ENCODE measurements at places on chromosomes 11 and 22.

- peaks cover 23% of the 10 kb centered on the region for H3K27me3 ChIP-seq
- no peaks in the 10 kb centered on the region for H3K36me3 ChIP-seq
- no peak overlapping the region for H3K4me3 ChIP-seq
- H3K27ac ChIP-seq: no peak overlapping the region
Measured at GRCh38 chr22:50674130-50674500, 1.5 kb downstream of the SHANK3 start.

DNA sequence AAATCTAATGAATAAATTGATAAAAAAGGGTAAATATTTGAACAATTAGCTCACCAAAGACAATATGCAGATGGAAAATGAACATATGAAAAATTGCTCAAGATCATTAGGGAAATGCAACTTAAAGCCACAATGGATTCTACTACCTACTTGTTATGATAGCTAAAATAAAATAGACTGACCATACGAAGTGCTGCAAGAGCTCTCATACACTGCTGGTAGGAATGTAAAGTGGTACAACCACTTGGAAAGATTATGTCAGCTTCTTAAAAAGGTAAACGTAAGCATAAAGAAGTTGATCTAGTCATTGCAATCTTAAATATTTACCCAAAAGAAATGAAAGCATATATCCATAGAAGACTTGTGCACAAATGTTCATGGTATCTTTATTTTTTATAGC, 504.2 kb upstream of the ARHGAP42 start:
- no peaks in the 10 kb centered on the region for H3K4me1 ChIP-seq
- no peak overlapping the region for H3K4me3 ChIP-seq
- no peaks in the 10 kb centered on the region for H3K27me3 ChIP-seq
- H3K36me3 ChIP-seq: no peaks in the 10 kb centered on the region

DNA sequence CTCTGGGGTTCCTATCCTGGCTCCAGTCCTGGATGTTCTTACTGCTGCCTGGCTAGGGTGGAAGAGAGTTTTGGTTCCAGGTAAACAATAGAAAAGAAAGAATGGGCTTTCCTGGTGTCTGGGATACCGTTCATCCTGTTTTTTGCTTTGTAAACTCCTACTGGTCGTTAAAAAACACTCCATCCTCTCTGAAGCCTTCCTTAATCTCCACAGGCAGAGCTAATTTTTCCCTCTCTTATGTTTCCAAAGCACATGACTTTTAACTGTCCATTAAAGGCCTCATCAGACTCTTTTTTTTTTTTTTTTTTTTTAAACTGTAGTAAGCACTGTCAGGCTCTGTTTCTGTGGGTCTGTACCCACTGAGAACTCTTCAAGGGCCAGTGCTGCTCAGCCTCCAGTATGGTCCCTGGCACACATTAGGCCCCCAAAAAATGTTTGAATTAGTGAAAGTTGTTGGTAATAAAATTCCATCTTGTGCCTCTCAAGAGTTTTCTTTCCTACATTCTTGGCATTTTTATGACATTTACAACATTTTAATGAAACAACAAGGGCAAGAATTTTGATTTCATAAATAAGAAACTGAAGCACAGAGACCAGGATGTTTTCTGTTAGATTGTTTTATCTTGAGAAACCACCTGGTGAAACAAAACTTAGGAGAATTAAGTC, 104.2 kb downstream of the TEAD1 start:
- no peak overlapping the region for H3K27ac ChIP-seq
- H3K36me3 ChIP-seq: no peaks in the 10 kb centered on the region
- no peak for DNase-seq
- no peak overlapping the region for H3K4me3 ChIP-seq
- no peaks in the 10 kb centered on the region for H3K27me3 ChIP-seq
- H3K4me1 ChIP-seq: no peaks in the 10 kb centered on the region

DNA sequence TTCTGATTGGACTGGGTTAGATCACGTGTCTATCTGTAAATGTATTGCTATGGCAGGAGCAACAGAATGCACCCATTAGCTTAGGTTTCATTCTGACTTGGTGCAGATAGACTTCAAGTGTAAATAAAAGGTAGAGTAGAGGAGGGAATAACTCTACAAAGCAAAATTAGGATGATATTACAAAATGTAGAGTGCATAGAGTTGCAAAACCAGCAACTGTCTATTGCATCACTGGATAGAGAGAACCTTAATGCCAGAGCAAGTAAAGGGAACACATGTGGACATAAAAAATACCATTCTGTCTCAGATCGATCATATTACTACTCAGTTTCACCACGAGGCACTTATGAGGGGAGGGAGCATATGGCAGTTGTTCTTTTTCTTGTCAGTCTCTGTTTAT, 22.0 kb upstream of the CAT start:
- no peaks in the 10 kb centered on the region for H3K27me3 ChIP-seq
- DNase-seq: no peak
- no peak overlapping the region for H3K27ac ChIP-seq

DNA sequence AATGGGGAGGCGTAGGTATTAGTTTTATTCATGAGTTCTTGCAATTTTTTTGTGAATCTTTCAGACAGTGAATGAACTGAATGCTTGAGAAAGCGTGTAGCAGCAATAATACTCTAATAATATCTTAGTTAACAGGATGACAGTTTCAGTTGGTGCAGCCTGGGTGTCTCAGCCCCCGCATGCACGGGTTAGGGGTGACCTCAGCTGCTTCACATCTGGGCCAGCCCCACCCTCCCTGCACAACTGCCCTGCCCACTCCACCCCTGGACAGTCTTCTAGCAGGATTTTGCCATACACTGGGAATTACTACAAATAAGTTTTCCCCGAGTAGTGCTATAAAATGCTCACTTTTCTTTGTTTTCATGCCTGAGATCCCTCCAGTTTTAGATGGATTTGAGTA, 83.2 kb downstream of the ST3GAL4 start:
- no peak overlapping the region for H3K27ac ChIP-seq
- H3K4me1 ChIP-seq: no peaks in the 10 kb centered on the region
- H3K36me3 ChIP-seq: no peaks in the 10 kb centered on the region
- H3K4me3 ChIP-seq: no peak overlapping the region

GRCh38 chr11:71329165-71329510, 76.8 kb upstream of the SHANK2 start:
- no peaks in the 10 kb centered on the region for H3K36me3 ChIP-seq
- no peaks in the 10 kb centered on the region for H3K27me3 ChIP-seq
- DNase-seq: no peak
- no peak overlapping the region for H3K4me3 ChIP-seq
- H3K4me1 ChIP-seq: no peaks in the 10 kb centered on the region
- no peak overlapping the region for H3K27ac ChIP-seq

- no peak overlapping the region for H3K4me3 ChIP-seq
- peak; percentile 44 for DNase-seq
- H3K36me3 ChIP-seq: no peaks in the 10 kb centered on the region
- no peaks in the 10 kb centered on the region for H3K27me3 ChIP-seq
- H3K27ac ChIP-seq: no peak overlapping the region
Measured at GRCh38 chr11:32792948-32793475, 1.4 kb downstream of the CCDC73 start.

GRCh38 chr11:115672412-115672811, 168.2 kb upstream of the CADM1 start:
- no peak overlapping the region for H3K4me3 ChIP-seq
- no peaks in the 10 kb centered on the region for H3K27me3 ChIP-seq
- H3K36me3 ChIP-seq: no peaks in the 10 kb centered on the region
- H3K27ac ChIP-seq: no peak overlapping the region
- DNase-seq: no peak

- no peak for DNase-seq
- no peaks in the 10 kb centered on the region for H3K27me3 ChIP-seq
- H3K4me1 ChIP-seq: no peaks in the 10 kb centered on the region
Measured at GRCh38 chr11:70128435-70128906, 50.4 kb downstream of the ANO1 start.

- no peaks in the 10 kb centered on the region for H3K4me1 ChIP-seq
- no peak overlapping the region for H3K4me3 ChIP-seq
- DNase-seq: no peak
- no peaks in the 10 kb centered on the region for H3K36me3 ChIP-seq
Measured at GRCh38 chr22:45422237-45422983, 8.9 kb downstream of the RIBC2 start.

- no peaks in the 10 kb centered on the region for H3K36me3 ChIP-seq
- no peak overlapping the region for H3K4me3 ChIP-seq
- H3K4me1 ChIP-seq: no peaks in the 10 kb centered on the region
- no peak overlapping the region for H3K27ac ChIP-seq
- no peak for DNase-seq
Measured at GRCh38 chr22:27641049-27641795, 160.3 kb downstream of the MN1 start.

- no peak overlapping the region for H3K27ac ChIP-seq
- DNase-seq: no peak
- peaks cover 17% of the 10 kb centered on the region for H3K4me1 ChIP-seq
- no peaks in the 10 kb centered on the region for H3K36me3 ChIP-seq
Measured at GRCh38 chr22:19951346-19951745, 9.7 kb upstream of the TXNRD2 start.

DNA sequence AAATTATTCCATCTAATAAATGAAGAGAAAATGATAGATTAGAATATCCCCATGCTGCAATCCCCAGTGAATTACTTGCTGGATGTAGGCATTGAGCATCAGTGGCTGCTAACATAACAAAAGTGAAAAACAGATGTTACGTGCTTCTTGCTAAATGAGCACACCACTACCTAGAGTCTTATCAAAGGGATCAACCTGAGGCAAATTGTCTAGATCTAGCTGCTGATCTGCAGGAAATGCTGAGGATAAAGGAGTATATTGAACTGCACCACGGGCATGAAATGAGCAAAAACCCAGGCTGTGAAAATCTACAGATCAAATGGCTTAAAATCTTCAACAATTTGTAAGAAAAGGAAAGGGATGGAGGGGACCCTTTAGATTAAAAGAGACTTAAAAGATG, 45.3 kb upstream of the SCUBE2 start:
- peaks cover 11% of the 10 kb centered on the region for H3K36me3 ChIP-seq
- H3K27ac ChIP-seq: no peak overlapping the region
- no peak overlapping the region for H3K4me3 ChIP-seq
- no peaks in the 10 kb centered on the region for H3K4me1 ChIP-seq
- no peaks in the 10 kb centered on the region for H3K27me3 ChIP-seq

- H3K27me3 ChIP-seq: no peaks in the 10 kb centered on the region
- H3K4me3 ChIP-seq: no peak overlapping the region
- no peaks in the 10 kb centered on the region for H3K4me1 ChIP-seq
- DNase-seq: no peak
- peaks cover 9% of the 10 kb centered on the region for H3K36me3 ChIP-seq
- no peak overlapping the region for H3K27ac ChIP-seq
Measured at GRCh38 chr11:4025967-4026324, 68.7 kb upstream of the RRM1 start.

DNA sequence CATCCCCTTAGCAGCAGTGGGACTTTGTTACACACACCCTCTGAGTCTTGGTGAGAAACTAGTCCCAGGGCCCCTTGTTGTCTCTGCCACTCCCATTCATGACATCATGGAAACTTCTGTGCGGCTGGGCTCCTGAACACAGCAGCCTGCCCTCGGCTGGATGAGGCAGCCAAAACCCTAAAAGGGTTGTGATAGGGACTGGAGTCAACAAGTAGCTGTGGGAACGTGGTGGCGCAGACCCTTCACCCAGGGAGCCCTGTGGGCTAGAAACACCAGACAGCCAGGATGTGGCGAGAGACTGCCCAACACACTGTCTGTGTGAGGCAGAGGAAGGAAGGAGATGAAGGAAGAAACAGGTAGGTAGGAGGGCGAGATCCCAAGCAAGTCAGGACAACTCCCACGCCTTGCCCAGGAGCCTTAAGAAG, 3.9 kb downstream of the CD3D start:
- no peaks in the 10 kb centered on the region for H3K27me3 ChIP-seq
- peak overlapping the region; percentile 87 for H3K27ac ChIP-seq
- H3K4me3 ChIP-seq: peak overlapping the region; percentile 99

GRCh38 chr11:57801183-57801485, 39.5 kb downstream of the CTNND1 start:
- H3K4me3 ChIP-seq: no peak overlapping the region
- DNase-seq: no peak
- H3K36me3 ChIP-seq: no peaks in the 10 kb centered on the region
- no peaks in the 10 kb centered on the region for H3K27me3 ChIP-seq

- H3K4me3 ChIP-seq: no peak overlapping the region
- no peaks in the 10 kb centered on the region for H3K36me3 ChIP-seq
- no peaks in the 10 kb centered on the region for H3K27me3 ChIP-seq
- H3K4me1 ChIP-seq: no peaks in the 10 kb centered on the region
- no peak for DNase-seq
- H3K27ac ChIP-seq: no peak overlapping the region
Measured at GRCh38 chr22:45922256-45922655, 54.7 kb downstream of the WNT7B start.

DNA sequence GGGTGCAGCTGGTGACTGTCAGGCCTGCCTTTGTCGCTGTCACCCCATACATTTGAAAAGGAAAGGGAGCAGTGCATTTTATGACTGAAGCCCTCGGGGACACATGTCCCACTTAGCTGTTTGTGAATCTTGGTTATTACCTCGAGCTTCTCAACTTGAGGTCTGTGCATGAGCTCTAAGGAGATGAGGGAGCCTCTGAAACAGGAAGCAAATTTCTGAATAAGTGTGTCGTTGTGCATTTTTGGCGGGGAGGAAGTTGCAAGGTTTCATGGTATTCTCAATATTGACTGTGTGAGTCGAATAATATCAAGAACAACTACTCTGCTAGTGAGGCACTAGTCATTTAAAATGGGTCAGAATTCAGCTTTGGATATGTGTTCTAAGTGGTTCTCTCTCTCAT, 149.7 kb upstream of the PLET1 start:
- no peak overlapping the region for H3K4me3 ChIP-seq
- no peaks in the 10 kb centered on the region for H3K27me3 ChIP-seq
- H3K36me3 ChIP-seq: no peaks in the 10 kb centered on the region
- H3K4me1 ChIP-seq: no peaks in the 10 kb centered on the region
- H3K27ac ChIP-seq: no peak overlapping the region
- DNase-seq: no peak

DNA sequence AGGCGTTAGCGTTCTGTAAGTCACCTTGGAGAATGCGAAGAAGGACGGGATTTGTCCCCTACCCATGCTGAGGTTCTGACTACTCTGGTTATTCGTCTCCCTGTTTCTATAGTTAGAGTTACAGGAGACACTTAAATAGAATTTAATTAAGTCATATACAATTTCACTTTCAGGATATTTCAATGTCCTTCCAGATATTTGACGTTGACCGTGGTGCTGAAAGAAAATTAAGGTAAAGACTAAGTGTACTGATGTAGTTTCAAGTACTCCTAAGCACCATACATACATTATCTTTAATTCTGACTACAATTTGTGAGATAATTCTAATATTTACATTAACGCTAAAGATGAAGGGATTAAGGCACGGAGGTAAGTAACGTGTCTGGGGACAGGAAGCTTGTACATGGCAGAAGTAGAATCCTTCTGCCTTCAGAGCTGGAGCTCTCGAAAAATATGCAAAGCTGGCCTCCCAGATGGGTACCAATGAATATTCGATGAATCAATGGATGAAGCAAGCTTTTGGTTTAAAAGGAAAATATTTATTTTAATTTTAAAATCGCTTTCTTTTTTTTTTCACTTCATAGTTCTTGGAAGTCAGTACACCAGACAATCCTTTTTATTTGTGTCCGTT, 539 bp upstream of the SLC36A4 start:
- DNase-seq: no peak
- peak overlapping the region; percentile 67 for H3K4me3 ChIP-seq
- no peaks in the 10 kb centered on the region for H3K36me3 ChIP-seq
- peak overlapping the region; percentile 83 for H3K27ac ChIP-seq
- H3K27me3 ChIP-seq: no peaks in the 10 kb centered on the region
- no peaks in the 10 kb centered on the region for H3K4me1 ChIP-seq
